ENCODE measurements at places on chromosomes 11 and 22.

DNA sequence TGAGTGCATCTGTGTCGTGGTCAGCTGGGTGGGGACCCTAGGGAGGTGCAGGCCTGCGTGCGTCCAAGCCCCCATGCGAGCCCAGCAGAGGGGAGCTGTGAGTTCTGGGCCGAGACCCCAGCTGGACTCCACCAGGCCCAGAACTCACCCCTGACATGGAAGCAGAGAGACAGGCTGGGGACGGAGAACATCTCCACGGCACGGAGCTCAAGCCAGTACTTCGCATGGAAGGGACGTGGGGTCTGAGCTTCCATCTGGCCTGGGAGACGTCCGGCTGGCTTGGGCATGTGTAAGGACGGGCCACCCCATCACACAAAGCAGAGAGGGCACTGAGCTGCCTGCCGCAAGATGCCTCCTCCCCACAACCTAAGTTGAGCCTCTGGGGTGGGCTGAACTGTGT, 422.4 kb downstream of the CTTN start:
- DNase-seq = no peak

- peak; percentile 48 for DNase-seq
These were observed 133.7 kb downstream of the ETS1 start for GRCh38 chr11:128453444-128454336.

GRCh38 chr11:69295995-69296889, 2.3 kb downstream of the MYEOV start:
- no peak for DNase-seq

DNA sequence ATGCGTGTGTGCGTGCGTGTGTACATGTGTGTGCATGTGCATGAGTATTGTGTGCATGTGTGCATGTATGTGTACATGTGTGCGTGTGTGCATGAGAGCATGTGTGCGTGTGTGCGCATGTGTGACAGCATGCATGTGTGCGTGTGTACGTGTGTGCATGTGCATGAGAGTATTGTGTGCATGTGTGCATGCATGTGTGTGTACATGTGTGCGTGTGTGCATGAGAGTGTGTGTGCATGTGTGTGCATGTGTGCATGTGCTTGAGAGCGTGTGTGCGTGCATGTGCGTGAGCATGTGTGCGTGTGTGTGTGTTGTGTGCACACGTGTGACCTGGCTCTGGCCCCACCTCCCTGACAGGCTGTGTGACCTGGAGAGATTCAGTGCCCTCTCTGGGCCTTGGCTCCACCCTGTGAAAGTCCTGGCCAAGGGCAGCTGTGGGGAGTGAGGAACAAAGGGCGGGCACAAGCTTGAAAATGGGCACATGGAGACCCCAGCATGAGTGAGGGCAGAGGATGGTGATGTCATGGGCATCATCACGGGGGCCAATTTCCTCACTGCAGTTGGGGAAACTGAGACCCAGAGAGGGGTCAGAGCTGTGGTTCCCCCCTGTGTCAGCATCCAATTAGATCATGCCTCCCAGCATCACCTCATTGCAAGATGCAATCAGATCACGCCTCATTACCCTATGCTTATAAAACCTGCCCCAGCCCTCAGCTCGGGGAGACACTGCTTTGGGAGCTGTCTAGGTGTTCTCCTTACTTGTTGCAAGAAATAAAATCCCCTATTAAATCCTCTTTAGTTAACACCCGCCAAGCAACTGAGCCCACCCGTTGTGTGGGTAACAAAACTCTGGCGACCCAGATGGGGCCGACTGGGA, 658 bp downstream of the ACY3 start:
- DNase-seq = no peak

- no peak for DNase-seq
These were observed 3.0 kb upstream of the MUC2 start for GRCh38 chr11:1071571-1072115.

DNA sequence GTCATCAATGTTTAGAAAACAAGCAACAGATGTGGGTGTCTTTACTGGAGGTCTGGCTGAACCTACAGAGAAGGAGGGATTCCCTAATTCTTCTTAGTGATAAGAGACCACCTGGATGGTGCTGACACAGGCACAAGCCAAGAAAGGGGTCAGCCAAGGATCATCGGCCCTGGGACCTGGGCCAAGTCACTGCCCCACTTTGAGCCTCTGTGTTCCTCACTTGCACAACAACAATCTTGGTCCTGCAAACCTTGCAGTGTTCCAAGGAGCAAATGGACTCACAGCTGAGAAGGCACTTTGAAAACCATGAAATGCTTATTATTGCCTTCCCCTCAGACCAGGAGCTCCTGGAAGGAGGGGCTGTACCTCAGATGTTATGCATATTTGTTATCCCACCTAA, 7.0 kb upstream of the KCNE3 start:
- DNase-seq = no peak

GRCh38 chr22:22667966-22668880, 23.8 kb downstream of the GGTLC2 start:
- DNase-seq = no peak

DNA sequence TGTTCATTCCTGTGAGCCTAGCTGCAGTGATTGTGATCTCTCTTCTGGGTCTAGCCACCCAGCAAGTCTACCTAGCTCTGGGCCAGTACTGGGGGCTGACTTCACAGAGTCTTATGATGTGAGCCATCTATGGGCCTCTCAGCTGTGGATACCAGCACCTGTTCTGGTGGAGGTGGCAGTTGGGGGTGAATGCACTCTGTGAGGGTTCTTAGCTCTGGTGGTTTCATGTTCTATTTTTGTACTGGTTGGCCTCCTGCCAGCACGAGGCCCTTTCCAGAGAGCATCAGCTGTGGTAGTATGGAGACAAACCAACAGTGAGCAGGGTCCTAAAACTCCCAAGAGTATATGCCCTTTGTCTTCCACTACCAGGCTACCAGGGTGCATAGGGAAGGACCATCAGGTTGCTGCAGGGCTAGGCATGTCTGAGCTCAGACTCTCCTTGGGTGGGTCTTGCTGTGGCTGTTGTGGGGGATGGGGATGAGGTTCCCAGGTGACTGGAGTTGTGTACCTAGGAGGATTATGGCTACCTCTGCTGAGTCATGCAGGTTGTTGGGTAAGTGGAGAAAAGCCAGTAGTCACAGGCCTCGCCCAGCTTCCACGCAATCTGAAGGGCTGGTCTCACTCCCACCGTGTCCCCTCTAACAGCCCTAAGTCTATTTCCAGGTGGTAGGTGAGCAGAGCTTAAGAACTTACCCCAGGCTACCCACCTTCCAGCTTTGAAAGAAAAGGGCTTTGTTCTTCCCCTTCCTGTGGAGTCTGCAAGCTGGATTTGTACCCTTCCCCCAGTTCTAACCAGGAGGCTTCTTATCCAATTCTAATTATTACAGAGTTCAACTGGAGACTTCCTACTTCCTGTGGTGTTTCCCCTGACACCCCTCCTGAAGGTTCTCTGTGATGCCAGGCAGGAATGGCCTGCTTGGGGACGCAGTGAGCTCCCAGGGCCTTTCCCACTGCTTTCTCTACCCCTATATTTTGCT, 250.7 kb downstream of the LUZP2 start:
- no peak for DNase-seq

GRCh38 chr11:45678976-45679375, 13.6 kb upstream of the CHST1 start:
- no peak for DNase-seq

DNA sequence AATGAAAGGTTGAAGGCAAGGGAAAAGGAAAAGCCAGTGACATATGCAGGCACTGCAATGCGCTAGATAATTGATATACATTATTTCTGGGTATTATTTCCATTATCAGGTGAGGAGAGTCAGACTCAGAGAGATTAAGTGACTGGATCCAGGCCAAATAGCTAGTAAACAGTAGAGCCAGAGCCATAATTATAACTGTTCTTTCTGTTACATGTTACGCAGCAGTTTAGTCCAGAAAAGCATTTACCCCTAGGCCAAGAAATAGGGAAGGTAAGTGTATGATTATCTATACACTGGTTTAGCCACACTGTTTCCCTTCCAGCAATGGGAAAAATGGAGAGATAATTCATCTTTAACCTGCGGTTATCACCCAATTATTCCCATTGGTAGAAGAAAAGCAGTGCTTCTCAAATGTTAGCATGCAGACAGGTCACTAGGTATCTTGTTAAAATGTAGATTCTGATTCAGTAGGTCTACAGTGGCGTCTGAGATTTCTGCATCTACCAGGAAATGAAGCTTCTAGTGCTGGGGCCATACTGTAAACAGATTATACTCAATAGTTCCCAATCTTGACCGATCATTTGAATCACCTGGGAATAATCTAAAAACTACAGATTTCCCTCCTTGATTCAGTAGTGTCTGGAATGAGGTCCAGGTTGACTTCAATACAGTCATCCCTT, 69.4 kb downstream of the RBFOX2 start:
- DNase-seq = no peak

GRCh38 chr11:95404370-95404769, 173.4 kb upstream of the SESN3 start:
- DNase-seq = no peak

GRCh38 chr11:69657911-69658625, 17.1 kb downstream of the LTO1 start:
- no peak for DNase-seq

GRCh38 chr11:65651589-65652510, 10.9 kb downstream of the RELA start:
- no peak for DNase-seq

Data from hypothalamus (tissue), 51 donors.